ENCODE measurements at places on chromosomes 16 and 17. TPM values are rescaled to one million over a fixed set of nuclear protein-coding genes. Genes with fewer than 3 reads are reported as not detected.

GNAO1 gene
- total RNA-seq = not detected

TMEM220 gene
- total RNA-seq = 1.8 TPM

CD300LG gene
- 0.09 TPM for total RNA-seq

MYO1C gene
- 155 TPM for total RNA-seq

SLX4 gene
- 2.3 TPM for total RNA-seq

C16orf96 gene
- total RNA-seq = not detected

YWHAE gene
- 496 TPM for total RNA-seq

KCNJ18 gene
- not detected for total RNA-seq

DNAH9 gene
- total RNA-seq = 0.09 TPM

CHST6 gene
- total RNA-seq = 0.54 TPM

NAGS gene
- 6.4 TPM for total RNA-seq

FBXW10 gene
- not detected for total RNA-seq

PPY gene
- not detected for total RNA-seq

GJD3 gene
- total RNA-seq = not detected

SOX8 gene
- 0.45 TPM for total RNA-seq

SRL gene
- total RNA-seq = under 0.01 TPM

PCTP gene
- 17.2 TPM for total RNA-seq

ACBD4 gene
- 5.1 TPM for total RNA-seq

AGRP gene
- not detected for total RNA-seq

DYNC1LI2 gene
- 181 TPM for total RNA-seq

INTS2 gene
- total RNA-seq = 15.2 TPM

SLC6A2 gene
- total RNA-seq = not detected

MYH2 gene
- not detected for total RNA-seq

ABCC12 gene
- total RNA-seq = not detected

FOXF1 gene
- total RNA-seq = 0.66 TPM

KRT15 gene
- 1.8 TPM for total RNA-seq

MGAT5B gene
- 1.4 TPM for total RNA-seq

MFAP4 gene
- not detected for total RNA-seq

C17orf50 gene
- not detected for total RNA-seq

MMP15 gene
- 4.6 TPM for total RNA-seq

EIF3CL gene
- total RNA-seq = 146 TPM

KRTAP4-1 gene
- total RNA-seq = not detected

HSPB9 gene
- total RNA-seq = not detected

IRX3 gene
- total RNA-seq = 1.2 TPM

CLDN9 gene
- not detected for total RNA-seq

KRT24 gene
- total RNA-seq = not detected

LGALS9 gene
- 6.9 TPM for total RNA-seq

ICAM2 gene
- 500 TPM for total RNA-seq

SAMD14 gene
- total RNA-seq = 2.8 TPM

CMIP gene
- total RNA-seq = 45.6 TPM

CACNG5 gene
- not detected for total RNA-seq

Measured in endothelial cell of coronary artery (primary cell).